ENCODE measurements at places on chromosomes 4 and X. TPM values are rescaled to one million over a fixed set of nuclear protein-coding genes. Genes with fewer than 3 reads are reported as not detected.

The GPAT3 gene
- 8.8 TPM for total RNA-seq

The H2BW2 gene
- not detected for total RNA-seq

The SHROOM3 gene
- not detected for total RNA-seq

The PGM2 gene
- 42.2 TPM for total RNA-seq

The PHOX2B gene
- not detected for total RNA-seq

GRCh38 chr4:78602334-78602733 is 50.8 kb downstream of the ANXA3 start:
- no peak for ATAC-seq

- ATAC-seq: no peak
Measured at GRCh38 chr4:10161146-10161545, 44.5 kb upstream of the WDR1 start.

DNA sequence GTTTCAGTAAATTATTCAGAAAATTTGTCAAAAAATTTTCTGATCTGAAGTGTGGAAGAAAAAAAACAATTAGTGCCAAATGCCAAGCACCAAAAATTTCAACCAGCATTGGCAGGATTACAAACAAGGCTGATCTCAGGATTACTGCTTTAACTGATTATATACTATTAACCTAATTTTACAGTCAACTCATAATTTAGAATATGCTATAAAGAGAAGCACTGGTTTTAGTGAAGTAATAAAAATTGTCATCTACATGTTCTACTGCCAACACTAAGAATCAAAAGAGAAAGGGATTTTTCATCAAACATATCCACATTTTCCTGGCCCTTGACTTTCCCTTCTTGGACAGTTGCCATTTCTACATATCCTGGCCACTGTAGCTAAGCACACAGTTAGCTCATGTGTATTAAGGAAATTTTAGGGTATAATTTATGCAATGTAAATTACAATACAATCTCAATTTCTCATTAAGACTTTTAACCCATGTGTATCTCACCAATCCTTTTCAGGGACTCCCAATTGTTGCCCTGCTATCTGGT is 33.8 kb downstream of the THOC2 start:
- ATAC-seq: no peak

- no peak for ATAC-seq
Measured at GRCh38 chr4:143514901-143515300, 1.4 kb downstream of the SMARCA5 start.

DNA sequence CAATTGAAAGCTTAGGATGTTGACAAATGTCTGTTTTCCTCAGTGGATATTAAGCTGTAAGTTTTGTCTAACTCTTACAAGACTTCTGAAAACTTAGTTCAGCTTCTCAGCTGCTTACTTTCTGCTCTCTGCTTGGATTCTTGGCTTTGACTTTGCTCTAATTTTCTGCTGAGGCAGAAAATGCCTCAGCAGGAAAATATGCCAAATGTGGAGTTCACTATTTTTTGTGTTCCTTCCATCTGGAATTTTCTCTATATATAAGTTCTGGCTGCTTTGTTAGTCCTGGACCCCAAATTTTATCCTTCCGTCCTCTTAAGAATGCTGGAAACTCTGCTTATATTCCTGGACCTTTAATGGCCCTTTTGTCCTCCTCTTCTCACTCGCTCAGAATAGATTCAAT is 352.6 kb upstream of the NWD2 start:
- no peak for ATAC-seq

DNA sequence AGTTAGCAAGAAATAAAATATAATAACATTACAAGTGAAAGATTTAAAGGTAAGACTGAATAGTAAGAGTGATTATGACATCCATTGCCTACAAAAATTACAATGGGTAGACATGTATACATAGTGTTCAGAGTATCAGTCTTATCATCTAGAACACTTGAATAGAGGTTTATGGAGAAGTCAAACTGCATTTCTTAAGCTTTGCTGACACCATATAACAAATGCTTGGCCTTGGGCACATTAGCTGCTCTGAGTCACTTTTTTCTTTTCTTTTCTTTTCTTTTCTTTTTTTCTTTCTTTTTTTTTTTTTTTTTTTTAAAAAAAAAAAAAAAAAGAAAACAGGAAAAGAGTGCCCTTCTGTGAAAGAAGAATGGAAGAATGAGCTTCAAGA is 220.0 kb downstream of the SPCS3 start:
- ATAC-seq: no peak

- ATAC-seq: no peak
Measured at GRCh38 chrX:117636826-117637225, 479.8 kb downstream of the KLHL13 start.

GRCh38 chrX:129000018-129000417 is 523.3 kb downstream of the SMARCA1 start:
- no peak for ATAC-seq

DNA sequence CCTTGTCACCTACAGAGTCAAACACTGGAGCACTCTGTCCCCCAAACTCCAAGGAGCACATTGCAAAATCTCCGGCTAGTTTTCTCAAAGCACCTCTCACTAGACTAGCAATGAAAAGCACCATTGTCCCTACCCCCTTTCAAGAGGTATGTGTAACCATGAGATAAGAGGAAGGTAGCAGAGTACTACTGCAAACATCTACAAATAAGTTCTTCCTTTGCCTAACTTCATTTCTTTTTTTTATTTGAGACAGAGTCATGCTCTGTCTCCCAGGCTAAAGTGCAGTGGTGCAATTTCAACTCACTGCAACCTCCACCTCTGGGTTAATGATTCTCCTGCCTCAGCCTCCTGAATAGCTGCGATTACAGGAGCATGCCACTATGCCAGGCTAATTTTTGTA is 17.7 kb downstream of the PPP4R3C start:
- no peak for ATAC-seq

DNA sequence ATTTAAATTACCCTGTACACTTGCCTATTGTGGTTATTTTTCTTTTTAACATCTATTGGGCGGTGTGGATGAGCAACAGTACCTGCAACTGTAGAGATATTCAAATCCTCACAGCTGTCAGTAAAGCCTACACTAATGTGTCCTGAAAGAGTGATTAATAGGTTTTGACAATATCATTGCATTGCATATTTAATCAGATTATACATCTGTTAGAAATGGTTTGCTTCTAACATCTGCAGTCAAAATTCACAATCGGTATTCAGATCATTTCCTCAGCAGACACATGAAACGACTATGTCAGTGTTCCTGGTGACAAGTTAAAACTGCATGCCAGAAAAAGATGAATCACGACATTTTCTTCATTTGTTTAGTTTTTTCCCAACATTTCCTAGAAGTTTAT is 254.6 kb upstream of the EPHA5 start:
- no peak for ATAC-seq

DNA sequence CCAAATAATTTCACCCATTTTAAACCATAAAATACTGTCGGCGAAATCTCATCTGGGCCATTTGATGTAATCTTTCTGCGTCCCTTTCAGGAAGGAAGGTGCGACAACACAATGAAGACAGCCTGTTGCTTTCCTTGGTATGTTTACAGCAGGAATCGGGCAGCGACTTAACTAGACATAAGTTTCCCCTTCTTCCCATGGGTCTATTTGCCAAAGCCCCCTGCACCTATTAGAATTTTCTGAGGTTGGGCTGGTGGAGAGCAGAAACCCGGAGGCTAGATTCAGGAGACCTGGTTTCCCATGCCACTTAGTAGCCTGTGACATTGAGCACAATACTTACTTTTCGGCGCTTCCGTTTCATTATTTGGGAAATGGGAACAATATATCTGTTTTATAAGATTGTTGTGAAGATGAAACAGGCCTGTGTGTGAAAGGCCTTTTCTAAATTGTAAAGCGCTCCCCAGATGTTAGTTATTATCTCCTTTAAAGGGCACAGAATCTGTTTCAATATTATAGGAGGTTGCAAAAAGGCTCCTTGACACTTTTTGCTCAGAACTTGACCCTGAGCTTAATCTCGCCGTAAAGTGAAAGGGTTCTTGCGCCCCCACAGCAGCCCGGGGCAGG is 552 bp upstream of the AFF1 start:
- ATAC-seq: no peak

DNA sequence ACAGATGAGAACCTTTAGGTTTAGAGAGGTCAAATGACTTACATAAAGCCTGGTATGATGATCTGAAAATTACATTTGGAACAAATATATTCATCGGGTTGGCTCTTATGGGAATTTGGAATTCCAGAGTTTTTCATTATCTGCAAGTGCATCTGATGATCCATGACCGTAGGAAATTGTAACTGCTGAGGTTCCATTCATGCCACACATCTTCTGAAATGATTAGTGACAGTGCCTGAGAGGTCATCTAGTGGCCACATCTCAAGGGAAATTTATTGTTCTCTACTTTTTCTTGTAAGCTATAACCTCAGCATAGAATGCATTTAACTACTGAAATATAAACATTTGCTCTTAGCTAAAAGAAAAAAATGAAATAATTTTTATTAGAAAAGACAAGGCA is 105.8 kb upstream of the NWD2 start:
- no peak for ATAC-seq

GRCh38 chrX:68121371-68121770 is 311.9 kb downstream of the OPHN1 start:
- ATAC-seq: no peak

GRCh38 chr4:6687947-6688878 is 5.5 kb upstream of the S100P start:
- ATAC-seq: no peak

GRCh38 chr4:22488106-22488505 is 27.8 kb downstream of the ADGRA3 start:
- ATAC-seq: no peak

DNA sequence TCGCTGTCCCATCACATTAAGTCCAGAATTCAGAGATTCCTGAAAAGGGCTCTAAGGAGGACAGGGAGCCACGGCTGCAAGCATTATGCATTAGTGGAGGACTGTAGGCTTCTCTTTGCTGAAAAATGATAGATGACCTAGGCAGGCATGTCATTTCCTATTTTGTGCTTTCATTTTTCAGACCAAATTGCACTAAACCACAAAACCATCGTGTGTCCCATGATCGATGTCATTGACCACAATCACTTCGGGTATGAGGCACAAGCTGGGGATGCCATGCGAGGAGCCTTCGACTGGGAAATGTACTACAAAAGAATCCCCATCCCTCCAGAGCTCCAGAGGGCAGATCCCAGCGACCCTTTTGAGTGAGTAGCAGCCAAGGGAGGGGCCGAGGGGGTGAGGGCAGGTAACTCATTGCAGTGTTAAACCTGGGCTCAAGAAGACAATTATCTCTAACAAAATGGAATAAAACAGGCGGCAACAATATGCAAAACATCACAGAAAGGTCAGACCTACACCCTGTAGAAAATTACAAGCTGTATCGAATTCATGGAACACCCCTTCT is 355.2 kb upstream of the GALNT7 start:
- no peak for ATAC-seq

DNA sequence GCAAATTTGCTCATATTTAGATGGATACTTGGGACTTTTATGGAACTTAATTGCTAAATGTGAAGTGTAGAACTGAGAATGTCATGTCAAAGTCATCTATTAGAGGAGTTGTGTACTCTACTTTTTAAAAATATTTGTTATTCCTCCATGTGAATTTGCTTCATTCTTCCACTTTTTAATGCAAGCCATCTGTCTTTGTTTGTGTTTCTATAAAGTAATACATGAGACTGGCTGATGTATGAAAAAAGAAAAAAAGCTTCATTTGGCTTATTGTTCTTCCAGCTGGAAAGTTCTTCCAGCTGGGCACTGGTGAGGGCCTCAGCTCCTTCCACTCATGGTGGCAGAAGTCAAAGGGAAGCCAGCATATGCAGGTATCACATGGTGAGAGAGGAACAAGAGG is 114.6 kb upstream of the GRID2 start:
- no peak for ATAC-seq

- ATAC-seq: peak; percentile 68
Measured at GRCh38 chrX:38800981-38801845, at the start of gene MID1IP1. Gene MID1IP1 (plus strand): TSS chrX:38801459. CDS start chrX:38804947, 3,488 bp downstream.

- ATAC-seq: no peak
Measured at GRCh38 chr4:7574287-7575014, 139.7 kb upstream of the PSAPL1 start.

DNA sequence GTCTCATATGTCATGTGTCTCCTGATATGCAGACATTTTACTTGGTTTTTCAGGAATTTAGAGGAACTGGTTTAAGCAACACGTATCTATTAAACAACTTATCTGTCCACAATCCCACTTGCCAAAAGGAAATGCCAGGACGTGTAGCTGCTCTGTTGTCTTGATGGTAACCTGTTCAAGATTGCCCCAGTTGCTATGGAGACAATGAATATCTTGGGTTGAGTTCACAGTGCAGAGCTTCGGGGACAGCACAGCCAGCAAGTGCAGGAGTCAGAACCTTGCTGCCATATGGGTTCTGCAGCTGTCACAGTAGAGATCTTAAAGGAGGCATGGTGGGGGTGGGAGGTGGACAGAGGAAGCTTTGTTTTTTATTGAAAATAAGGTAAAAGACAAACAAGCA is 28.7 kb upstream of the FAM9B start:
- no peak for ATAC-seq

GRCh38 chr4:113993887-113994286 is 14.4 kb upstream of the ARSJ start:
- ATAC-seq: peak; percentile 23

GRCh38 chrX:78839711-78840110 is 92.2 kb downstream of the LPAR4 start:
- no peak for ATAC-seq

DNA sequence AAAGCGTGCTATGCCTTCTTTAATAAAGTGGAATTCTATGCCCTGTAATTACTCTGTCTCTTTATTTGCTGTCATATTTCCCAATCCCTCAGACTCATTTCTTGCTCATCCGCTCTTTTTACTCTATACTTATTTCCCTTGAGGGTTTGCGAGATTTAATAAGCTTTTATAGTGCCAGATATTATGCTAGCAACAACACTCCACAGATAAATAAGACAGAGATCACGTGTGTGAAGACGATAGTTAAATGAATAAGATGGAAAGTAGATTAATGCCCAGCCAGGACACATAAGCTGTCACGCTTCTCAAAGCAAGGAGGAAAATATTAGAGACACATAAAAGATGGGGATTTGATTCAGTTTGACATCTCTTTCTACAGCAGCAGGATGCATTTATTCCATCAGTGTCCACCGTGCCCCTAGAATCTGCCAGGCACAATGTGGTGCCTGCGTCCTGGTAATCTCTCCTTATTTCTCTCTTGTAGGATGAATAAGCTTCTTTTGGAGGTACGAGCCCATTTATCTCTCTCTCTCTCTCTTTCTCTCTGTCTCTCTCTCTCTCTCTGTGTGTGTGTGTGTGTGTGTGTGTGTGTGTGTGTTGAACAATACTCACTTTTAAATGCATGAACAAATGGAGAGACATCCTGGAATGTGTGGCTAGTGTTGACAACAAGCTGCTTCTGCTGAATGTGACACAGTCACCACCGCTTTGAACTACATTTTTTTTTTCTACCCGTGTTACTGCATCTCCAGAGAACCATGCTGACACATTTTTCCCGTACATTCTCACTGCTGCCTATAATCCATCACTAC is 48.2 kb downstream of the TMEM156 start:
- ATAC-seq: peak; percentile 61
